EL (cell line): ENCODE measurements at places on chromosomes 7 and 10.

DNA sequence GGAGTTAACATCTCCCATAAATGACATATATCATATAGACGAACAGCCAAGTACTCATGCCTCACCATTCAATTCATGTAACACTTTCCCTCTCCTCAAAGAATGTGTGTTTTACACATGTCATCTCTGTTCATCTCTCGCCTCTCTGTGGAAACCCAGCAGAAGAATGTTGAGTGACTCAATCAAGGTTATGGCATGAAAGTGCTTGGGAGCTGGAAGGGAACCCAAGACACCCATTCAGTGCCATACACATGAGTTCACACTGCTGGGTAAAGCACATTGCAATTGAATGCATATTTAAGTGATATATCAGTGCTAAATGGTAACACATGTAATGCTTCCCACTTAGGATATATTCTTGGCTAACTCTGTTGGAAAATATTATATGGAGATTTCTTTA lies 322.9 kb downstream of the PTEN start:
- DNase-seq = peak; percentile 90

DNA sequence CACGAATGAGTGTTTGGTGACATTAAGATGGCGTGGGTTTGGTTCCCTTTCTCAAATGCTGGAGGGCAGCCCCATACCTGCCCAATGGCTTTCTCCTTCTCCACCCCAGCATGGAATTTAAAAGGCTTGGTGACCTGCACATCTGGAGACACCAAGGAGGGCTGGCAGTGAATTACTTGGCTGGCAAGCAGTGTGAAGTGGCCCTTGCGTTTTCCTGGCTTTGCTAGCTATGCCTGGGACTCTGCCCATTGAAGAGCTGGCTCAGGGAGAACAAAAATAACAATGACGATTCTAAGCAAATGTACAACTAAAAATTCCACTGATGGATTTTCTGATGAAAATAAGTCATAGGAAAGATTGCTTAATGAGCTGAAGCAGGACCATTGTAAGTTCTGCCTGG lies 203.7 kb downstream of the CYP26A1 start:
- DNase-seq = no peak

- DNase-seq = no peak
Measured at GRCh38 chr7:117140921-117141320, 181.9 kb downstream of the WNT2 start.

GRCh38 chr7:96416116-96416515 lies 94.2 kb upstream of the SLC25A13 start:
- DNase-seq = no peak

DNA sequence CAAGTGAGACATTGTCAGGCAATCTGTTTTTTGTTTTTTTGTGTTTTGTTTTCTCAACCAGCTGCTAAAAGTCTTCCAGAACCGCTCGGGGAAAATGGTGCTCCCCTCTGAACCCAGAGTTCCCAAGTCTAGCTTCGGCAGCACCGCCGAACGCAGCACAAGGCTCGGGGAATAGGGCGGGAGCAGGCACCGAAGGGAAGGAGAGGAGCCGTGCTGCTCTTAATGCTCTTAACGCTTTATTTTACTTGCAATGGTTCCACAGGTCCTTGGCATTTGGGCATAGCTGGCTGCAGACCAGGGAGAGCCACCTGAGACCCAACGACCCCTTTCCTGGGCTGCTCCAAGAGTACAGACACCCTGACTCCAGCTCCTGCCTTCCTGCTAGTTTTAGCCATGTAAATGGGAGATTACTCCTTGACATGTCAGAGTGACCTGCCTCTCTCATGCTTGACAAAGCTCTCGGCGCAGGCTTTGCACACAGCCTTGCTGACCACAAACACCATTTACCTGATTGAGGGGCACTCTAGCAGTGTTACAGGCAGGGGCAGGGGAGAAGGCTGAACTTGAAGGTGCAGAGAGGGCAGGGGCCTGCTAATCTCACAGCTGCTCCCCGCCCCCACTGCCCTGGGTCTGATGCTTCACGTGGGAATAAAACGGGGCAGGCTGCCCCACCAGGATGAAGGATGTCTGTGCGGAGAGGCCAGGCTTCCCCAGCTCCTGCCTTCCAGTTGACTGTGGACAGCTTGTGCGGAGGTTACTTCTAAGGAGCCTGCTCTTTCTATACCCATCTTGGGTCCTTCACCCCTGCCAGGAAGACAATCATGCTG lies 58.6 kb upstream of the EFCAB10 start:
- DNase-seq = no peak

- DNase-seq = no peak
Measured at GRCh38 chr10:123687758-123688157, 21.6 kb downstream of the GPR26 start.

DNA sequence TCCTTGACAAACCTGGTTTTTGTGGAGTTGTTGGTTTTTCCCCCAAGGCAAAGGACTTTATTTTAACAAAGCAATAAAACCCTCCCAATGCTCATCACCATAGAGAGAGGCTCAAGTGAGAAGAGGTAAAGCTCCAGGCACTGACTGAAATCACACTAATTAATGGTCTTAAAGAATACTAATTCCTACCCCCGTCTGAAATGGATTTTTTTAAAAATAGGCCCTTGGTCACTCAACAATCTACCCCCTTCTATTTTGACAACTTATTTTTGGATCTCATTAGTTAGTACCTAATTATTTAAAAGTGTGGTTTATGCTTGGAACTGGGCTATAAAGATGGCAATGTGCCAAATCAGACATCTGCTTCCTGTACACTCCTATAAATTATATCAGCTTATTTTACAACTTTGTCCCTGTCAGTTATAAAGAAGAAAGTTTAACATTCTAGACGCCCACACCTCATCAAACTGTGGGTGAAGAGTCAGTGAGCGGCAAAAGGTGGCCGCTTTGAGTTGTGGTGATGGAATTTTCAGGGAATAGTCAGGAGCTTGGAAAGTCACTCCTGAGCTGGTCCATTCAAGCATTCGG lies 10.6 kb downstream of the GLI3 start:
- no peak for DNase-seq

GRCh38 chr7:80902019-80902418 lies 16.8 kb downstream of the SEMA3C start:
- DNase-seq = no peak

DNA sequence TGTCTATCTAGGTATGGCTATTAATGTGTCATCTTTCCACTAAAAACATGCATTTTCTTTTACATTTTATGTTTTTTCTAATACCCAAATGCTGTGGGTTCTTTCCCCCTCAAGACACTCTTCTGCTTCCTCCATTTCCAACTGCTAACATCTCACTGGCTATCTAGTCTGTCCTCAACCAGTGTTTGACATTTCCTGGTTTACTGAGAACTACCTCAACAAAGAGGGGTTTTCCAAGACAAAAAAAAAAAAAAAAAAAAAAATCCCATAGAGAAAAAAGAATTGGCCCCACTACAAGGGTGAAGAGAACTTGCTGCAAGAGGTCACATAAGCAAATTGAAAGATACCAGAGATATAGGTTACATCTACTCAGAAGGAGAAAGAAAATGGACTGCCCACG lies 359.7 kb downstream of the CRPPA start:
- DNase-seq = no peak

- no peak for DNase-seq
Measured at GRCh38 chr10:112082120-112082519, 101.4 kb downstream of the GPAM start.

GRCh38 chr7:8131694-8132605 lies 130.0 kb downstream of the ICA1 start:
- DNase-seq = no peak

- DNase-seq = no peak
Measured at GRCh38 chr7:134757938-134758337, 21.5 kb upstream of the CALD1 start.

GRCh38 chr10:119957451-119957850 lies 64.9 kb downstream of the SEC23IP start:
- no peak for DNase-seq

DNA sequence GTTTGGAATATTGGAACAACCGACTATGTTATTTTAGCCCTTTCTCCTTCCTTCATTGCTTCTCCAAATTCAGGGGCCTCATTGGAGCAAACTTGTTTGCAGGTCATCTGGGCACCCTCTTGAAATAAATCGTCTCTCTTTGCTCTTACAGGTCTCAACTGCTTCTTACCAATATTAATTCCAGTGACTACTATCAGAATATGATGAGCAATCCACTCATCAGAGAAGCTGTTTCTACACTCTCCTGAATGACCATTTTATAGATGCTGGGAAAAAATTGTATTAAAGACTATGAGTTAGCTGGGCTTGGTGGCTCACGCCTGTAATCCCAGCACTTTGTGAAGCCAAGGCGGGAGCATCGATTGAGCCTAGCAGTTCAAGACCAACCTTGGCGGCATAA lies 12.5 kb upstream of the HNRNPF start:
- no peak for DNase-seq

- DNase-seq = peak; percentile 85
Measured at GRCh38 chr7:39746103-39746819, 122.9 kb downstream of the RALA start.

GRCh38 chr7:78496096-78496630 lies 697.6 kb downstream of the PHTF2 start:
- no peak for DNase-seq

- DNase-seq = no peak
Measured at GRCh38 chr10:124985162-124985561, 43.2 kb downstream of the ZRANB1 start.

GRCh38 chr10:70537398-70538194 lies 59.0 kb downstream of the PALD1 start:
- no peak for DNase-seq

DNA sequence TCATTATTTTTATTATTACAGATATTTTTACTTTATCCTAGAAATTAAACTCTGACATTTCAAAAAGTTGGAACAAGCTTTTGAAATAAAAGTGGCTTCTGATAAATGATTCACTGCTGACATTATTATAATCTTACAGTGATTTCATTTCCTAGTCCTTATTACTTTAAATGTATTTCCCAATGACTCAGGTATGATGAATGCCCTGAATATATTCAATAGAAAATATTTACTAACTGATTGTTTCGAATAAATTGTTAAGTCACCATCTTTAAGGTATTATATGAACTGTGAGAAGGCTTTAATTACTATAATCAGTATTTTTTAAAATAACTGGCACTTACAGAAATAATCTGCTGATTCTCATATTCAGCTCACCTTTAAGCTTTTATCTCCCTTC lies 21.6 kb downstream of the DKK1 start:
- no peak for DNase-seq

GRCh38 chr7:115306586-115306985 lies 384.7 kb downstream of the MDFIC start:
- no peak for DNase-seq

GRCh38 chr10:60385399-60385738 lies 4.3 kb downstream of the ANK3 start:
- no peak for DNase-seq

DNA sequence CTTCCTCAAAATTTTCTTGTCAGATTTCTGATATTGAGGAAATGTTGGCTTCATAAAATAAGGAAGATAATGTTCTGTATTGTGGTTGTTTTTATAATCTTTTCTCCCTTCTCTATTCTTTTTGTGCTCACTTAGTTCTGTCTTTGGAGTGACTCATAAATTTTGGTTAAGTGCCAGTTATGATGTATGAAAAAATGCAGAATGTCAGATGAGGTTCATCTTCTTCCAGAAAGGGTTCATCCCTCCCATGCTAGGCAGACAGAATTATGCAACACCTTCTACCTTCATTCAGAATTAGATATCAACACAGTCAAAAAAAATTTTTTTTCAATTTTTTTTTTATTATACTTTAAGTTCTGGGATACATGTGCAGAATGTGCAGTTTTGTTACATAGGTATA lies 36.6 kb upstream of the CYP2C19 start:
- DNase-seq = peak; percentile 17

- no peak for DNase-seq
Measured at GRCh38 chr10:129628823-129629222, 161.8 kb downstream of the MGMT start.

DNA sequence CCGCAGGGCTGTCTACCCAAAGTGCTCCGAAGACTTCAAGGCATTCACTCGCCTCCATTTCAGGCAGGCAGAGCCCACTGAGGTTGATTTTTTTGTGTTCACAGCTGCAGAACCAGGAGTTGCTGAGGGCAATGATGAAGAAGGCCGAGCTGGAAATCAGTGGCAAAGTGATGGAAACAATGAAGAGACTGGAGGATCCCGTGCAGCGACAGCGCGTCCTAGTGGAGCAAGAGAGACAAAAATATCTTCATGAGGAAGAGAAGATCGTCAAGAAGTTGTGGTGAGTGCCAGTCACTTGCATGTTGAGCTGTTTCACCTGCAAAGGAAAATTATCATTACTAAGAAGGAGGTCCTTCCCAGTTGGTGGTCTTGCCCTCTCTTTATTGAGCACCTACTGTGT lies 210.5 kb downstream of the ARHGAP21 start:
- DNase-seq = peak; percentile 44

DNA sequence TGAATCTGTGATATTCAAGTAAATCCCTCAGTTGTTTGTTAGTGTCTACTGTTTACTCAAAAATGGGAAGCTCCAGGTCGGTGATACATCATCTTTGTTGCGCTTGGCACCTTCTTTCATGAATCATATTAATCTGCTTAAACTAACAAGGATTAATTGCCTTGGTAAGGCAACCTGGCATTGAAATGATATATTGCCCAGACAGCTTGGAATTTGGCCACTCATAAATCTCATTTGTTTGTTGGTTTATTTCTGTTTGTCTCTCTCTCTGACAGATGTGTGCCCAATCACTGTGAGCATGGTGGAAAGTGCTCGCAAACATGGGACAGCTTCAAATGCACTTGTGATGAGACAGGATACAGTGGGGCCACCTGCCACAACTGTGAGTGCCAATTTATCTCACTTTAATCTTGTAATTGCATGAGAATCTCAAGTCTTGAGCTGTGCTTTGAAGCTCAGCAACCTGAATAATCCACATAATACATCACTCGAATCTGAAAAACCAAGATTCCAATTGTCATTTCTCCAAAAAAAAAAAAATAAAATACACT lies 1104.8 kb upstream of the C7orf33 start:
- DNase-seq = no peak

DNA sequence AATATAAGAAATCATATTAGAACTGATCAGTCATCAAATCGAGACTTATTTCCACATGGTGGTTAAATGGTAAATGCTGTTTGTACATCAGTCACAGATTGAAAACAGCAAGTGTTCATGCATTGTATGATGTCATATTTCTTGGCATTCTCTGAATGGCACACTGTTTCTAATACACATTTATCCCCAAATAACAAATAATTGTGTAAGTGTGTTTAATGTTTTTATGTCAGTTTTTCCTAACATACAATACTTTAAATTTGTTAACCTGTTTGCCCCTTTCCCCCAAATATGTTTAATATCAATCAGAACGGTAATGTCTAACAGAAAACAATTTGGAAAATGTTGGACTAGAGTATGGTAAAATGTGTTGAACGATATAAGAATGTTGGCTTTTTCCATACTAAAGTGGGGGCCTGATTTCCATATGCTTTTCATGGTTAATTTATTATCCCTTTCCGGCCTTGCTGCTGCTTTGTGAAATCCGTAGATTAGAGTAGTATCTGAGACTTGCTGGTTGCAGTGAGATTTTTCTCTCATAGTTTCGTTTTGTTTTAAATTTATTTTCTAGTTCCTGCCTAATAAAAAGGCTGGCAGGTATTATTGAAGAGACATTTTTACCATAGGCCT lies 23.7 kb downstream of the RAB18 start:
- no peak for DNase-seq

GRCh38 chr7:46633630-46634240 lies 712.7 kb upstream of the IGFBP3 start:
- no peak for DNase-seq
